Endodermal cell (in vitro differentiated cells): ENCODE measurements at places on chromosomes 5 and 9.

- H3K27ac ChIP-seq = no peak overlapping the region
- no peak for DNase-seq
- H3K4me3 ChIP-seq = no peak overlapping the region
- no peaks in the 10 kb centered on the region for H3K36me3 ChIP-seq
- no peaks in the 10 kb centered on the region for H3K4me1 ChIP-seq
- H3K27me3 ChIP-seq = no peaks in the 10 kb centered on the region
Observed at GRCh38 chr5:155850370-155850769, 476.6 kb upstream of the SGCD start.

DNA sequence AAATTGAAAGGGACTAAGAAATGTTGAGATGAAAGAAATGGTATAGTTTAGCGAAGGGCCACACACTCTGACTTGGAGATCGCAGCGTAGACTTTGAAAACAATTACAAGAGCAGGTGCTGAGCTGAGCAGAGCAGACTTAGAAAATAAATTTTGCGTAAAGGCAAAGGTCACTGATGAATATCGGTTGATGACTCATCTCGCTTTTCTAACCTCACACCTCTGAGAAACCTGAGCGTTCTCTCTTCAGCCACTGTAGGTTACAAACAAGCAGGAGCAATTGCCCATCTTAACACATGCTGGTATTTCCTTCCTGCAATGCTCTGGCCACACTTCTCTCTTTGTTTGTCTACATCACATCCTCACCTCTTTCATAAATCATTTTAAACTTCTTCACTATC is 190.6 kb upstream of the C9orf72 start:
- H3K4me3 ChIP-seq = no peak overlapping the region
- no peaks in the 10 kb centered on the region for H3K27me3 ChIP-seq

GRCh38 chr5:72408603-72409002 is 88.4 kb downstream of the PTCD2 start:
- no peak for DNase-seq
- no peak overlapping the region for H3K27ac ChIP-seq
- H3K4me3 ChIP-seq = no peak overlapping the region

GRCh38 chr5:2149195-2149539 is 266.4 kb upstream of the IRX4 start:
- H3K4me3 ChIP-seq = no peak overlapping the region
- peak; percentile 83 for DNase-seq
- H3K4me1 ChIP-seq = no peaks in the 10 kb centered on the region

- no peaks in the 10 kb centered on the region for H3K27me3 ChIP-seq
- no peak overlapping the region for H3K27ac ChIP-seq
- H3K4me1 ChIP-seq = no peaks in the 10 kb centered on the region
- H3K4me3 ChIP-seq = no peak overlapping the region
- no peaks in the 10 kb centered on the region for H3K36me3 ChIP-seq
- DNase-seq = no peak
Observed at GRCh38 chr5:128062172-128062746, 21.3 kb upstream of the SLC12A2 start.

DNA sequence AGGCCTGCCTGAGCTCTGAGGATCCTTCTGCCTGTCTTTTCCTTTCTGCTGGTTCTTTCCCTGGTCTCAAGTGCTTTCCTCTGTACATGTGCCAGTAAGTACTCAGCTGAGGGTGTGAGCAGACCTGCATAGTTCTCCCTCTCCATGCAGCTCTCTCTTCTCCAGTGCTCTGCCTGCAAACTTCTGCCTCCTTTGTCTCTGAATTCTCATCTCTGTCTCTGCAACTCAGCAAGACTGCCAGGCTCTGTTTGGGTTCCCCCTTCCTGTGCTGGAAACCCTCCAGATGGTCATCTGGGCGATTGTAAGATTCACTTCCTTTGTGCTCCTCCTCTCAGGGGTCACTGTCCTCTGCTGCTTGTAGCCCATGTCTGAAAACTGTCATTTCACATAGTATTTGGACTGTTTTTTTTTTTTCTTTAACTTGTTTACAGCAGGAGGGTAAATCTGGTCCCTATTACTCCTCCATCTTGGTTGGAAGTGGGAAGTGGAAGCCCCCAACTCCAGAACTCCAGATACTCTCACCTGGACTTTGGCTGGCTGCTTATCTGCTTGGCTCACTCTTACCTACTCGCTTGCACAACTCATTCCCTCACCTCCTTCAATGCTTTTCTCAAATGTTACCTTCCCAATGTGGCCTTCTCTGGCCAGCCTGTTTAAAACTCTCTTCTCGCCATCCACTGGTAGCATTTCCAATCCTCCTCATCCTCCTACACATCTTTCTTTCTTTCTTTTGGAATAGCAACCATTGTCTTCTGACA is 175.3 kb upstream of the TBC1D2 start:
- no peak overlapping the region for H3K27ac ChIP-seq
- no peak for DNase-seq
- H3K36me3 ChIP-seq = no peaks in the 10 kb centered on the region
- no peak overlapping the region for H3K4me3 ChIP-seq
- no peaks in the 10 kb centered on the region for H3K4me1 ChIP-seq
